ENCODE measurements at places on chromosomes 5 and 9.
A peak's percentile ranks its signal among the peaks of the same experiment; 100 is the strongest.

DNA sequence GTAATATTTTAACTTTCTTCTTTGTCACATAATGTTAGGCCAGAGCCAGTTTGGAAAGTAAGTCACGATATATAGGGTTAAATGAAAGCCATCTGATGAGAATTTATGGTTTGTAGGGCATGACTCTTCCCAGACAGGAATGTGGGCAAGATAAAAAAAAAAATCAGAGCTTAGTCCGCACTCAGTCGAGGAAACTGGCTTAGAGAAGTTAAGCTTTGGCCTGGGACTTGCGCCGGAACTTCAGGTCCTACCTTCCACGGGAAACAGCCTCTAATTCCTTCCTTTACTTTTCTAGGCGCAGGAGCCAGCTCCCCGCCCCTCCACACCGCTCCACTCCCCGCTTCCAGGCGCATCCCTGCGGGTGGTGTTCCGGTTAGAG, 475 bp downstream of the DDX31 start:
- no peak for DNase-seq

DNA sequence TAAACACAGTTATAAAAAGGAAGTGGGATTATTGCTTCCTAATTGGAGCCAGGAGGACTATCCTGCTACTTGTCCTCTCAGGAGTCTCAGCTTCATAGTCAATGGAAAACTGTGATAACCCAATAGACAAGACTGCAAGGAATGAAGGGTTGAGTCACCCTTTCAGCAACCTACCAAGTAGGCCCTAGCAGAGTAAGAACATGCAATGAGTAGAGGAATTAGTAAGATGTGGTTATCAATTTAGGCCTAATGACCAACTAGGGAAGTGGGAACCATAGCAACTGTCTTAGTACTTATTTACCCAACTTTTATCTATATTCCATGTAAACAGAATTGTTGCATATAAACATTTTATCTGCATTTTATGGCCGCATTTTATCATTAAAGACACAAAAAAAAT, 310.1 kb downstream of the RFX3 start:
- DNase-seq: no peak

- no peak for DNase-seq
Measured at GRCh38 chr9:36625006-36625615, 52.4 kb downstream of the MELK start.

DNA sequence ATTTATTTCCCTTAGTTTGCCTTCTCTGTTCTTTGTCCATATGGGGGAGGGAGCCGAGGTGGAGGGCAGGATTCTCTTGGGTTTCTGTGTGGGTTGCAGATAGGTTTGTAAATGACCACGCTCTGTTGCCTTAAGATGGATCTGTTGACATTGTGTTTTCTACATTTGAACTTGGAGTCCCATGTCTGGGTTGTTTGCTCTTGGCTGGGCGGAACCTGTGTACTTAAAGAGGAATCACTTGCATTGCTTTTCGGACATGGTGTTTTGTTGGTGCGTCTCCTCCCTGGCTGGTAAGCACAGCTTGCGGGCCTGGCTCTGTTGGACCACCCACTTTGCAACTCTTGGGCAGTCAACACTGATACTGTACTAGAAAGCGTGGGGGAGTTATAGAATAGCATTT, 45.9 kb downstream of the EHMT1 start:
- DNase-seq: no peak

- no peak for DNase-seq
Measured at GRCh38 chr9:90966480-90967144, 165.0 kb downstream of the SYK start.

DNA sequence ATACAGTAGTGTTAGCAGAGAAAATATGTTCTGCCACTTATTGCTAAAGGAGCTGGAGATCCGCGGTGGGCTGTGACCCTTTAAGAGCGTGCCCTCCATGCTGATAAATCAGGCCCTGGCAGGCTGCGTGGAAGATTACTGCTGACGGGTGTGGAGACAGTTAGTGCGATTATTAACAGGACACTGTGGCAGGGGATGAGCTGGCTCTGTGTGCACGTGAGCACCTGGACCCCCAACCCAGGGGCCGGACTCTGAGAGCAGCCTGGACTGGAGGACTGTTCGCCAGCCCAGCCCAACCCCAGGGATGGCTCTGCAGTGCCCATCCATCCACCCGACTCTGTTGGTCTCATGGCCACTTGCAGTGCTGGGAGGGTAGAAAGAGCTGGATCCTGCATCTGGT, 162.0 kb downstream of the MELK start:
- DNase-seq: no peak

GRCh38 chr9:116868201-116868600, 181.1 kb downstream of the TRIM32 start:
- no peak for DNase-seq

- no peak for DNase-seq
Measured at GRCh38 chr5:1278656-1279442, 16.0 kb downstream of the TERT start.

DNA sequence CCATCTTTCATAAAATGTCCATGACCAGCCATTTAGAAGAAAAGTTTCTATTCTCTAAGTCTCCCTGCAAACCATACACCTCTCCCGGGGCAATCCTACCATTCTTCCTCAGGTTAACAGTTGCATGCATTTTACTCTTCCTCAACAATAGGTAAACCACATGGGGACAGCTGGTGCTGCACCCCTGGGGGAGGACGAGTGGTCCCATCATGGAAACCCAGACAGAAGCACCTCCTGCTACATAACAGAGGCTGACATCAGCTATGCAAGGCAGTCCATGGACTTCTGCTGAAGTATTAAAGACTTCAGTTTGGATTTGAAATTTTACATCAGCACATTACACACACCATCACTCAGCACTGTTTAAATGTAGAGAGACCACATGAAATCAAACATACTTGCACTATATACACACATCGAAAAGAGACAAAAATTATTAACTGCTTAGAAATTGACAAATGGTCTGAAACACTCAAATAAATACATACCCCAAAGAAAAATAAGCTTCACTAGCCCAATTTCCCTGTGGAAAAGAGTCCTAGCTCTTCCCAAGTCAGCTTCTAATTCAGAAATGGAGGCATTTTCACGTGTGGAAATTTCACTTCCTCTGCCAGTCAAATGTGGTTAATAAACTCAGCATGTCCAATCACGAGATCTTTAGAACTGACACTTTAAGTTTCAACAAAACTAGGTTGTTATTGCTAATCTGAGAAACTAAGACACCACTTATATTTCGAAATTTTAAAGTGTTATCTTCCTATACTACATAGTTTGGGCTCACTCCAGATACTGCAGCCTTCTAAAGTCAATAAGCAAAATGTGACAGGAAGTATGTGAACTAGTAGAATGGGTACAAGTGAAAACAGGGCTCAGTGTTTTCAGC, 173.4 kb downstream of the ROR2 start:
- DNase-seq: no peak

- no peak for DNase-seq
Measured at GRCh38 chr9:29826421-29826820, 2253.1 kb upstream of the C9orf72 start.

- DNase-seq: no peak
Measured at GRCh38 chr9:128675382-128675781, 13.6 kb upstream of the SET start.

- peak; percentile 97 for DNase-seq
Measured at GRCh38 chr5:178130576-178131445, at the start of gene RMND5B. Gene RMND5B (plus strand): TSS chr5:178131014. CDS start chr5:178138120, 7,106 bp downstream.

DNA sequence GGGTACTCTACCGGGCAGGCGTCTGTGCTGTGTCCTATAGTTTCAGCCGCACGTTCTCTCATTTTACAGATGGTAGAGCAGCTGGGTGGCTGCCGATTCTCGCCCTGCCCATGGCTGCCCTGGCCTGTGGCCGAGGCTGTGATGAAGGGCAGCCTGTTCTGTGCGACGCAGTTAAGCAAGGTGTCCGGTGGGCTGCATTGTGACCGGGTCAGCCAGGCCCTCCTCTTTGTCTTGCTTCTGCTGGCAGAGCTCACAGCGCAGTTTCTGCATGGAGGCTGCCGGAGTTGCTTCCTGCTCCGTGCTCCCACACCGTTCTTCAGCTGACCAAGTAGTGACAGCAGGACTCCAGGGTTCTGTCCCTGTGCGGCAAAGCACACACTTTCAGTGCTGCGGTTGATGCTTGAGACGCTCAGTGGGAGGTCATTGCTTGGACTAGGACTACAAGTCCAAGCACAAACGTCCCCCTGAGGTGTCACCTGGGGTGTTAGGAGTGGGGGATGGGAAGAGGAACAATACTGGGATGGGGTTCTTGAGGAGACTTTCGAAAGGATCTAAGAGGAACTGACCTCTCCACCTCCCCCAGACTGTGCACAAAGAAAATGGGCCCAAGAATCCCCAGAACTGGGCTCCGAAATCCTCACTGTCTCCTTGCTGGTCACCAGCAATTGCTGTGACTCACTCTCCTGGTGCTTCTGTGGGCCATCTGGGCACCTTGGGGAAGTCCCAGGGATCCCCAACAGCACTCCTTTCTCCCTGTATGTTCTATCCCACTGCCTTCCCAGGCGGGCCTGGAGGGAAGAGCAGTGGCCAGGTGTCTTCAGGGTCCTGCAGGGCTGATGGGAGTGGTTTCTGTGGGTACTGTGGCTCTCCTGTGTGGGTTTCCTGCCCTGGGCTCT, 58.2 kb downstream of the GADD45G start:
- no peak for DNase-seq

DNA sequence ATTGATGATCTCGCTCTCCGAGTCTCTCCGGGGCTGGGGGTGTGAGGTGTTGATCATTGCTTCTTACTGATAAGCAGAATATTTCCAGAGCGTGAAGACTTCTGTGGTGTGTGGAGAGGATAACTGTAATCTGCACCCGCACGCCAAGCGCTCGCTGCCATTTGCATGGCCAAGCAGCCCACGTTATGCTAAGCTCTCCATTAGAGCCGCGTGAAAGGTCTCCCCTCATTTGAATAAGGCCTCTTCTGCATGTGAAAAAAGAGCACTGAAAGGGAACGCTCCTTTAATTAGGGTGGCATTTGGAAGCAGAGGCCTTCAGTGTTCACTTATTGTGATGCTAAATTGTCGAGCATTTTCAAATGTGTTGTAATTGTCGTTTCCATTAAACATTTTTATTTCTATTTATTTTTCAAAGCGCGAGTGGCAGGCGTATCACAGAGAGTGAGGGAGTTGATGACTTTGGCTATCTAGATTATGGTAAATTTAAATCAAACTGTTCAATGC, 163.6 kb upstream of the IRX2 start:
- no peak for DNase-seq

- no peak for DNase-seq
Measured at GRCh38 chr5:15510092-15510491, 10.1 kb downstream of the FBXL7 start.

DNA sequence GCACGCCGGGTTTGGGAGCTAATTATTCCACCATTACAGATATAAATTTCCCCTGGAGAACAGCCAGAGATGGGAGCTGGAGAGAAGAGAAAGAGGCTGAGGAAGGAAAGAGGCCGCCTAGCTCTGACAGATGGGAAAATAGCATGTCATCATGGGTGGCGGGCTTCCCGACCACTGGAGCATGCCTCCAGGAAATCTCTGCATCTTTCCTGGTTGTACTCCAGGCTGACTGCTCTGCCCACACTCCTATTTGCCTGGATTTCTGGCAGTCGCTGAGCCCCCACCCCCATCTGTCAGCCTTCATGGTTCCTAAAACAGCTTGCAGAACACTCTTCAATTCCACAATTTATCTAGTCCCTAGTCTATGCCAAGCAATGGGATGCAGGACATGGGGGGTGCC, 14.3 kb upstream of the GABRP start:
- DNase-seq: no peak

- DNase-seq: peak; percentile 42
Measured at GRCh38 chr5:173789031-173789920, 98.9 kb upstream of the CPEB4 start.

DNA sequence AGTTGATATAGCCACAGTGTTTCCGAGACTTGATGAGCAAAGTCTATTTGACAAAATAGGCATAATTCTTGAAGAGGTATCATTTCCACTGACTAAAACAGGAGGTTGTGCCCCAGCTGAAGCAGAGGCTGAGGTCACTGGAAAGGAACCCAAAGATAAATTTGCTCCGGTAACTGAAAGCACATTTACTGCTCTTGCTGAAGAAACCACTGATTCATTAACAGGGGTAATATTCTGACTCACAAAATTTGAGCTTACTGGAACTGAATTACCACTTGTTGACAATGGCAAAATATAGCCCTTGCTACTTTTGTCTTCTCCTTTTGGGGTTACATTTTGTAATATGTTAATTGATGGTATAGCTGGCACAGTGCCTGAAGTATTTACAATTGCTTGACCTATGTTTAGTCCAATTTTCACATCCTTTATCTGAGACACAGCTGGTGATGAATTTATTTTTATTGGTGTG, 30.2 kb downstream of the MLANA start:
- DNase-seq: peak; percentile 51

DNA sequence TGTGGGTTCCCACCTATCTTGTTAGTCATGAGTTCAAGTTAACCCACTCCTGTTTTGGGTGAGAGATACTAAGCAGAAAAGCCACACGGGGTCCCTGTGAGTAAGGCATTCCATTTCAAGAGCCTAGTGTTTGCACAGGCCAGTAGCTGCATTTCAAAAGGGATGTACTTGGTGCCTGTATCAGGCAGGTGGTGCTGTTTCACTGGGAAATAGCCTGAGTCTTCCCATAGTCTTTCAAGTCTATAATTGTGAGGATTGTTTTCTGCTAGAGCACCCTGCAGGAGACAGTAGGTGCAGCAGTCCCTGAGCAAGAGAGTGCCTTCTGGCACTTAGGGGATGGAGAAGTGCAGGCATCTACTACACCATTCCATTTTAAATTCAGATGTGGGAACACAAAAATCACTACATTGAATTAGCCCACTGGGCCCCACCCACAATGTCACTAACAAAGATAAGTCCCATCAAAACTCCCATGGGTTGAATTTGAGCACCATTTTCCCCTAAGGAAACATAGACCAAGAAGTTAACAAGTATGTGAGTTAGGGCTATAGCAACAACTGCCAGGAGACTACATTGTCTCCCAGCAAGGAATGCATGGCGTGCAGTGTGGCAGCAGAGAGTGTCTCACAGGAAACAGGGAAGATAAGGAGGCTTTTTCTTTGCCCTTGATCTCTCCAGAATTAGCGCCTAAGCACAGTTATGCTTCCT, 263.2 kb downstream of the COX7C start:
- DNase-seq: peak; percentile 28

- DNase-seq: peak; percentile 63
Measured at GRCh38 chr5:132506094-132506692, 15.6 kb upstream of the IRF1 start.

DNA sequence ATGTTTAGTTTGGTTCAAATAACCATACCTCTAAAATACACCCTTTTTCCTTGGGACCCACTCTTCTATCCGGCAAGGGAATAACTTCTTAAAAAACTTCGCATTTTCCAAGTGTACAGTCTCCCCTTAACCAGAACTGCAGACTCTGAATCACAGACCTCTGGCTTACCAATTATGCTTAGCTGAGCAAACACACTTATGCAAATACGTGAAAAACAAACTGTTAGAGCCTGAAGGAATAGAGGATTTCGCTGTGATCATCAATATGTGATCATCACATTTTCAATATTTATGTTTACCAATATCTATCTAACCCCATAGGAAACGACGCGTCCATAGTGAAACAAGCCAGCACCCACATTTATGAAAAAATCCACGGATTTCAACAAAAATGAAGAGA, 1.3 kb downstream of the LPAR1 start:
- DNase-seq: no peak

GRCh38 chr5:101664071-101664791, 631.9 kb downstream of the SLCO4C1 start:
- DNase-seq: no peak

- no peak for DNase-seq
Measured at GRCh38 chr5:10124287-10124686, 125.4 kb downstream of the ATPSCKMT start.
